Fibroblast of skin of scalp (primary cell): ENCODE measurements at places on chromosomes 7 and 10.
A peak's percentile ranks its signal among the peaks of the same experiment; 100 is the strongest.

DNA sequence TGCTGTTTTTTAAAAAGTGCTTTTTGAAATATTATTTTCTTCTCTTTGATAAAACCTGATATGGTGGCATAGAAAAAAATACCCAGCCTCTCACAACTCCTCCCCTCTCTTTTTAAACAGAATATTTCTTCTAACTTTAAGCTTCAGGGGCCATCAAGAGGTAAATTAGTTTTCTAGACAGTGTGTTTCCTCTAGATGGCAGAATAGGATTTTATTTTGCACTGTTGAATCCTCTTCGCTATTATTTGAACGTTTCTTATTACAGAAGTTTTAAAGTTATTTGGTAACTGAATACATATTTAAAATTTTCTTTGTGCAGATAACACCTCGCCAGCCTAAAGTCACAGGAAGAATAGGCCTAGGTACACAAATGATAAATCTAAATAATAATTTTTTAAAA is 30.3 kb downstream of the ARL5B start:
- peak; percentile 31 for DNase-seq

DNA sequence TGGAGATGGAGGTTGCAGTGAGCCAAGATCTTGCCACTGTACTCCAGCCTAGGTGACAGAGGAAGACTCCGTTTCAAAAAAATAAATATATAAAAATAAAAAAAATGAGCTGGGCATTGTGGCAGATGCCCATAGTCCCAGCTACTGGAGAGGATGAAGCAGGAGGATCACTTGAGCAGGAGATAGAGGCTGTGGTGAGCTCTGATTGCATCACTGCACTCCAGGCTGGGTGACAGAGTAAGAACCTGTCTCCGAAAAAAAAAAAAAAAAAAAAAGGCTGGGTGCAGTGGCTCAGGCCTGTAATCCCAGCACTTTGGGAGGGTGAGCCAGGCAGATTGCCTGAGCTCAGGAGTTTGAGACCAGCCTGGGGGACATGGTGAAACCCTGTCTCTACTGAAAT is 11.8 kb downstream of the ZNF487 start:
- no peak for DNase-seq

GRCh38 chr10:60235001-60235400 is 154.7 kb downstream of the ANK3 start:
- peak; percentile 38 for DNase-seq

DNA sequence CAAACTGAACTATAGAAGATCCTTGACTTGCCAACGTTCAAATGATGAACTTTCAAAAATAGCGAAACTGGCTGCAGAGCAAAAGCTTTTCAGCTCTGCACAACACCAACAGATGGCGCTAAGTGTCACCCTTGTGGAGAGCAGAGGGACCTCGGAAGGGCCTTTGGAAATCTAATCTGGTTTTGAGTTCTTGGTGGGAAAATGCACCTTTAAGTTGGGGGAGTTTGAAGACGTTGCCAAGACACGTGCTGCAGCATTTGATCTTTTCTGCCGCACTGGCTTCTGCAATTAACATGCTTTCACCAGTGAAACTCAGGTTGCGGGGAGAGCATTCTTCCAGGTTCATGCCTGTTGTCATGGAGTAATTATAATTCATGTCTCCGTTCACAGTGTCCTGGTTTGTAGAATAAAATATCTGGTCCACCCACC is 26.3 kb upstream of the WDR11 start:
- DNase-seq: no peak

DNA sequence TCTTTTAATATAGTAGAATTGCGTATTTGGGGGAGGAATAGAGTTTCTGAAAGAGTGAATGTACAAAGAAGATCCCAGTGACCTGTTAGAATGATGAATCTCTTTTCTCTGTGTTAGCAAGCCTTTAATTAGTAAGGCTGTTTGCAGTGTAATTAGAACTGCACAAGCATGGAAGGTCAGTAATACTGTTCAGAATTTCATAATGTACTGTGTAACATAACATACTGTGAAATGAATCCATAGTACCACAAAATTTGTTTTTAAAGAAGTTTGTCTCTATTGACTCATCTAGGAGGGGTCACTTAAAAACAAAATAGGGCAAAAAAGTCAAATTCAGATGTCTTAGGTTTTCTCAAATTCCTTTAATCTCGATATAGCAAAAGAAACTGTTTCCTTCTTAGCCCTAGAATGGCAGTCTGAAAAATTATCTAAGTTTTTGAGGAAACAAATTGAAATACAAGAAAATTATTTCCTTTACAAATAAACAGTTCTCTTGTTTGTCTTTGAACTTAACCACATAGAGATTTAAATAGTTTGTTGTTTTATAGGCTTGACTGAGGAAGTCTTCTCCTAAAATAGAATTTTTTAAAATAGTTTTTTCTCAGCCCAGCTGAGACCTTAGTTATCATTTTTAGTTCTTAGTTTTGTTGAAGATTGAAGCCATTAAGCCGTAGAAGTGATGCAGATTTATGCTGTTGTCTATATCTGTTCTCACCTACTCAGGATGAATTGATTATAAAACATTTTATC is 12.5 kb downstream of the ADK start:
- no peak for DNase-seq

GRCh38 chr7:53984776-53985175 is 557.4 kb upstream of the VSTM2A start:
- DNase-seq: no peak

DNA sequence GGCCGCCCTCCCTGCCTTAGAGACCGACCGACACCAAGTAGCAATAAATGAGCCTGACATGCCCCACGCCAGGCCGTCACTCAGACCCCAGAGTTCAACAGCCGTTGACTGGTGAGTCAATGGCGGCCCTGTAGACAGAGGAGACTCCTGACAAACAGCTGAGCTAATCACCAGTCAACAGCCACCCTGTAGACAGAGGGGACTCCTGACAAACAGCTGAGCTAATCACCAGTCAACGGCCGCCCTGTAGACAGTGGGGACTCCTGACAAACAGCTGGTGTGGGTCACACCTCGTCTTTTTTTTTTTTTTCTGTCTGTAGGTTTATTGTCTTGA is 16.9 kb upstream of the KNDC1 start:
- DNase-seq: no peak

DNA sequence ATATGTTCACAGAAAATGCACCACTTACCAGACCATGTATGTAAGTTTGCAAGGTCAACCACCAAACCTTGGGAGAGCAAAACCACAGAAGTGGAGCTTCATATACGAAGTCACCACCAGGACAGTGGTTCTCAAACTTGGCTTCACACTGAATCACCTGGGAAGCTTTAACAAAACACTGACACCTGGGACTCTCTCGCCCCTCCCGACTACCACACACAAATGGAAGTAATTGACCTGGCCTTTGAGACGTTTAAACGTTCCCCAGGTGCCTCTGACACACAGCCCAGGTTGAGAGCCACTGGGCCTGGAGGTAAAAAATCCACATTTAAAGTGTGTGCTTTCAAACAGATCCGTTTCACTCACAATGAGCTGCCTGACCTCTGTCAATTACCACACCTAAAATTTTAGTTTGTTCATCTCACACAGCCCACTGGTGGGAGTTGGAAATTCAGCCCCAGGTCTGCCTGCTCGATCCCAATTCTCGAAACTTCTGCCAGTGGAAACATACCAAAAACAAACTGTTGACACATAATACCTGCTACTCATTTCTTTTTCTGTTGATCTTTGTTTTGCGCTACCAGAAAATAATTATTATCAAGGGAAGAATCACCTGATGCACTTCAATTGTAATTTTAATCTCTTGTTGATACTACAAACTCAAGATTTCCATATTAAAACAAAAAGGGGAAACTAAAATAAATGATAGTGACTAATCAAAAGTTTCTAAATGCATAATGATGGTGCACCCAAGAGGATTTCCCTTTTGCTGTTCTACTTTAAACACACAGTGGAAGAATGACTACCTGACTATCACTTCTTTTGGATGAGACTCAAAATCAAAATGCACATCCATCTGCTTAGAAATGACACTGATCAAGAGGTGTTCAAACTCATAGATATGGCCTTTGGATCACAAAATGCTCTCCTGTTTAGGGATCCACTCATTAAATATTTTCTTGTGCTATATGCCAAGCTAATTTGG is 26.6 kb downstream of the CDNF start:
- no peak for DNase-seq

DNA sequence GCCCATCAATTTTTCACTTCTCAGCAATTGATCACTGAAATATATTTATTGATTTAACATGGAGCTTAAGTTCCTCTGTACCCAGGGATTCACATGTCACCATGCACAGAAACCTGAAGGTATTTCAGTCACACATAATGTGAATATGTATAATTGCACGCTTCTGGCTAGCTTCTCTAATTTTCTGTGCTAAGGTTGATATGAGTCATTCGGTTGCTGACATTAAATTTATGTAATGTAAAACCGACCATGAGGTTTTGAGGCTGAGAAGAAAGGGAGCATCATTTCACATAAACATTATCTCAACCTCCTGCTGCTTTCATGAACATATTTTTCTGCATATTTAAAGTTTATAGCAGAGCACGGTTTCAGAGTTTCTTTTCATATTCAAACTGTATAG is 381.0 kb upstream of the TPK1 start:
- no peak for DNase-seq

DNA sequence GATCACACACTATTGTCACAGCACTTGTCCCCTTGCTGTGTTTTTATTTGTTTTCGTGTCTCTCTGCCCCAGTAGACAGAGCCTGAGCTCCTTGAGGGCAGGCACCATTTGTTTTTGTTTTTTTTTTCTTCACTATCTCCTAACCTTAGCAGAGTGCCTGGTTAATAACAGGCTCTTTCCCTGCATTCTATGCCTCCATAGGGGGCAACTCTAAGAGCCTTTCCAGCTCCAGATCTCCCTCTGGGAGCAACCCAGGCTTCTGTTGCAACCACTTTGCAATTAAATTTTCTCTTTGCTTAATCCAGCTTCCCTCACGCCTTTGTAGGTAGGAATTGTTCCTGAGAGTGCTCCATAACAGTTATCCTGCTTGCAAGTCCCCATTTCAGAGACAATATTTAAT is 148.4 kb downstream of the PLXDC2 start:
- DNase-seq: no peak

DNA sequence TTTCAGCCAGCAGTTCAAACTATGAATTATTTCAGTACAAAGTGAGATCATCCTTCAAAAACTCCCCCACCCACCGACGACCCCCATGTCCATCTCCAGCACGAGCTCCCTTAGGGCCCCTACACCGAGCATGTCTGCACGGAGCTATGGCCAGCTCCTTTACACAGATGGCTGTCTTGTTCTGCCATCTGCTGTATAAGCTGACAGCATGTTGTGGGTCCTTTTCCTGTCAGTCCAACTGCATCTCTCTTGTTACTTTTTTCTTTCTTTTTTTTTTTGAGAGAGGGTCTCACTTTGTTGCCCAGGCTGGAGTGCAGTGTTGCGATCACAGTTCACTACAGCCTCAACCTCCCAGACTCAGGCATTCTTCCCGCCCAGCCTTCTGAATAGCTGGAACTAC is 21.6 kb downstream of the NPC1L1 start:
- no peak for DNase-seq

- no peak for DNase-seq
These were observed 314.1 kb downstream of the TCERG1L start for GRCh38 chr10:130997267-130998045.

DNA sequence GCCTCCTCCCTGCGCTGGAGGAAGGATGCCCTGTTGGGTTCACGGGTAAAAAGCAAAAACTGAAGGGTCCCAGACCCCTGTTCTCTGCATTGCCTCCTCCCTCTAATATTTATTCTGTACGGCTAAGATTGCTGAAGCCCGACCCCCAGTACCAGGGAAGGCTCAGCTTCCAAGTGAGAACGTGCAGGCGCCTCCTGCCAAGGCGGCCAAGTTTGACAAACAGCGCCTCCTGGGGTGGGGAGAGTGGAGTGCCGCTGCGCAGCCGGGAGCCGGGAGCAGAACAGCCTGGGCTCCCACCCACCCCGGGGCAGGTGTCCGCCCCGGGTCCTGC is 4.7 kb upstream of the EBF3 start:
- peak; percentile 54 for DNase-seq

GRCh38 chr10:86500846-86501245 is 20.7 kb downstream of the WAPL start:
- no peak for DNase-seq

DNA sequence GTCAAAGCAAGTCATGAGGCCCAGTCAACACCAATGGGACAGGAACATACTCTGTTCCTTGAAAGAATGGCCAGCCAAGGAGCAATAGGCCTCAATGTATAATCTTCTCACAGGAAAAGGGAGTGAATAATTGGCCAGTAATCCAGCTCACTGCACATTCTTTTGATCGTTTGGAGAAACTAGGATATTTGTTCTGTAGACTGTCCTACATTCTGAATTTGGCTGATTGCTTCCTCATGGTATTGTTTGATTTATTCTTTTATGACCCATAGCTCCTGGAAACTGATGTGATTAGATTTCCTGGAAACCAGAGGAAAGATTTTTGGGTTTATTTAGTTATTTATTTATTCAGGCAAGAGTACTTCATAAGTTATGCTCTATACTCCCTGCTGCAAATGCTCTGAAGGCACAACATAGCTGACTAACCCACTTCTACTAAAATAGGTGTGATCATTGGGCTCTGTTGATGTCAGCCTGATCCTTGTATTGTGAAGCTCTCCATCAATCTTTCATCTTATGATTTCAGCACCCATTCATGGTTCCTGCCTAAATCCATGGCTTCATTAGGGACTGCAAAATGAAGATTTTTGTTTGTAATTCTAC is 745.2 kb downstream of the SUGCT start:
- peak; percentile 29 for DNase-seq

DNA sequence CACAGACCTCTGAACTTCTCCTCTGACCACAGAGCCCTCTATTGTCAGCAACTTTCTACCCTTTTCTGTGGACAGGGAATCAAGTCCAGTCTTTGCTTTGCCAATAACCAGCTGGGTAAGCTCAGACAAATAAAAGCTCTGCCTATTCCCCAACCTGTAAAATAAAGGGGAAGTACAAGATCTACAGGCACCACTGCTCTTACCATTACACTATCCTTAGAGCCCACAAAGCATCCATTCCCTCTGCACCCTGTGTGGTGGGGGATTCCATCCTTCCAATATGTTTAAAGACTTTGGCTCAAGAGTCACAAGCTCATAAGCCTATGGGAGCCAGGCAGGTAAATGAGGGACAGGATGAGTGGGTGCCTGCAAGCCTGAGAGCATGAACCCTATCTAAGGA is 88.2 kb downstream of the PARD3 start:
- DNase-seq: no peak

DNA sequence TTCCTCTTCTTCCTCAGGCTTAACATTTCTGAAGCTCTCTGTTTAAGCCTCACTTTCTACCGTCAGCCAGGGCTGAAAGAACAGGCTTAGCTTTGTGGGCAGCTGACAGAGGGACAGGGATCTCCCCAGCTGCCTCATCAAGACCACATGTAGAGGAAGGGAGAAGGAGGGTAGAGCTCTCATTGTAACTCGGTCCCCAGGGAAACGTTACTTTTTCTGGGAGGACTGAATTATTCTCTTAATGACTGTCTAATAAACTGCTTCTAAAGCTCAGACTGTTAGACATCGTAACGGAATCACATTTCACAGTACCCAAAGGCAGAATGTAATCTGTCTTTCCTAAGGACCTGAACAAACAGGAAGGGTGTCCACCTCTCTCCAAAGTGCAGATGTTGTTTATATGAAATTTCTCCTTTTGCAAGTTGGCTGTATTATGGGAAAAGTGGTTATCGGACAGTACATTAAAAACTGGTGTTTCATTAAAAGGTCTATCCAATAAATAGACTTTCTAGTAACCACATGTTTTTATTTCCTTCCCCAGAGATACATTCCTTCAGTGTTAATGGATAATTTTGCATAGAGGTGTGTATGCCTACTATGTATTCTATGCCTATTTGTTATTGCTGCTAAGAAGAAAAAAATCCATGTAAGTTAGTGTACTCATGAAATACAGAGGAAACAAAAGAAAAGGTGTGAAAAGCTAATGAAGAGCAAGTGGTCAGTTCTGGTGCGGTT is 144.2 kb downstream of the CTTNBP2 start:
- no peak for DNase-seq

- no peak for DNase-seq
These were observed 503 bp downstream of the CROT start for GRCh38 chr7:87345962-87346371.
